ENCODE measurements at places on chromosomes 12 and 14.

GRCh38 chr14:67371247-67372148, 11.4 kb downstream of the EIF2S1 start:
- no peak for DNase-seq

DNA sequence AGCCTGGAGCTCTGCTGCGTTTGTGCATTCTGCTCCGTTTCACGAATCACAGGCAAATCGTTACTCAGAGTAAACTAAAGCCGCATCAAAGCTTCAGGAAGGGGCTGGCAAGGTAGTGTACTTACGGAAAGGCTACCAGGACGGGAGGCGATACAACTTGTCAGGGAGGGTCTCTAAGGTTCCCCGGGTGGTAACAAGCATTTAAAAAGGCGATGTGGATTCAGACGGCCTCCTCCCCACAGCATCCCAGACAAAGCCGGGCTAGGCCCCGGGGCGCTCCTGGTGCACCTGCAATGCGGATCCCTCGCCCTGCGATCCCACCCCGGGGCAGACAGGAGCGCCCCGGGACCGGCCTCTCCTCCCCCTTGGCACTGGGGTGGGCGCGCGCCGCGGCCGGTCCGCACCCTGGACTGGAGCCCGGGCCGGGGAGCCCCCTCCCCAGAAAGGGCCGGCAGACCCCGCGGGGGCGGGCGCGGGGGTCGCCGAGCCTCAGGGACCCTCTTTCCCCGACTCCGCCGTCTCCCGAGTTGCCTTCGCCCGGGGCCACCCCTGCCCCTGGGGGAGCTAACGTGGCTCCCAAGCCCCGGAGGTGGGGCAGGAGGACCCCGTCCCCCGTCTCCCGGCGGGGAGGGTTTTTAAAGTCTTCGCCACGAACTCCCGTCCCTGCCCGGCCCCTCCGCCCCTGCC, 718 bp downstream of the CCDC92 start:
- DNase-seq, result no peak

DNA sequence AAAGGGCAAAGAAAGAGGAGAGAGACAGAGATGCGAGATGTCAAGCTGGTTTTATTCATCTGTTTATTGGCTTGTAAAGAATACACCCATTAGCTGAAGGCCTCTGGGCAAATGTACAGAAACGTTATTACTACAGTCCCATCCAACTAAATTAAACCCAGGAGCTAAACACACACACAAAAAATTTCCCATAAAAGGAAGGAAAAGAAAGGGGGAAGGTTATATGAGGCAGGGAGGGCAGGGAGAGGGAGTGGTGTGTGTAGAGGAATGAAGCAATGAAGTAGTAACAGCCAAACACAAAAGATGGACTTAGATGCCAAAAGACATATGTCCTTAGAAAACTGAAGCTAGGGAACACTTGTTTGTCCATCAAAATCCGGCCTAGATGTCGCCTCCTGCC, 3.1 kb upstream of the MFAP5 start:
- no peak for DNase-seq

GRCh38 chr14:75823334-75823733, 158.5 kb downstream of the TGFB3 start:
- DNase-seq, result no peak

GRCh38 chr14:60317609-60318008, 68.6 kb downstream of the PPM1A start:
- DNase-seq, result no peak

DNA sequence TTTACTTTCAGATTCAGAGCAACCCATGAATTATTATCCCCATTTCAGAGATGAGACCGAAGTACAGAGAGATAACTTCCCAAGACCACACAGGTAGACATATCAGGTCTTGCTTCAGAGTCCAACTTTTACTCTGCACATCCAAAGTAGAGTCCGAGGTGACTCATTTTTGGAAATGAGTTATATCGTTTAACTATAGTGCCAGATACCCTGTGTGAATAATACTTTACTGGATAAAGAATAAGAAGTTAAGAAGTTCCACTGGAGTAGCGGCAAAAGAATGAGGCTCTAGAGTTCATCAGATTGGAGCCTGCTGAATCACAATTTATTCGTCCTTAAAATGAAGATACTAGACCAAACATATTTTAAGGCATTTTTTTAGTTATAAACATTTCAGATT, 124.7 kb downstream of the EPS8 start:
- no peak for DNase-seq

- DNase-seq, result no peak
These were observed 71.1 kb upstream of the NUDT4 start for GRCh38 chr12:93306636-93307035.

- no peak for DNase-seq
These were observed 16.6 kb downstream of the SSH1 start for GRCh38 chr12:108840605-108841332.

- DNase-seq, result no peak
These were observed 13.5 kb downstream of the HAL start for GRCh38 chr12:95982602-95983001.

DNA sequence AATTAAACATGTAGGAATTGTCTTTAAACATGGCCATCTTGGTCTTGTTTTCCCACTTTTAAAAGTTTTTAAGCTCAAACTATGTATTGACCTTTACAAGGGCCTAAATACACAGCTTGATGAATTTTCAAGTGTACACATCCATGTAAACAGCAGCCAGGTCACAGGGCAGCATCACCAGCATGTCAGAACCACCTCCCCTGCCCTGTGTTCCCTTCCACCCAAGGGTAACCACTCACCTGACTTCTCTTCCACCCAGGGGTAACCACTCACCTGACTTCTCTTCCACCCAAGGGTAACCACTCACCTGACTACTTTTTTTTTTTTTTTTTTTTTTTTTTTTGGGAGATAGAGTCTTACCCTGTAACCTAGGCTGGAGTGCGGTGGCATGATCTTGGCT, 4.6 kb downstream of the FBXW8 start:
- DNase-seq, result no peak

DNA sequence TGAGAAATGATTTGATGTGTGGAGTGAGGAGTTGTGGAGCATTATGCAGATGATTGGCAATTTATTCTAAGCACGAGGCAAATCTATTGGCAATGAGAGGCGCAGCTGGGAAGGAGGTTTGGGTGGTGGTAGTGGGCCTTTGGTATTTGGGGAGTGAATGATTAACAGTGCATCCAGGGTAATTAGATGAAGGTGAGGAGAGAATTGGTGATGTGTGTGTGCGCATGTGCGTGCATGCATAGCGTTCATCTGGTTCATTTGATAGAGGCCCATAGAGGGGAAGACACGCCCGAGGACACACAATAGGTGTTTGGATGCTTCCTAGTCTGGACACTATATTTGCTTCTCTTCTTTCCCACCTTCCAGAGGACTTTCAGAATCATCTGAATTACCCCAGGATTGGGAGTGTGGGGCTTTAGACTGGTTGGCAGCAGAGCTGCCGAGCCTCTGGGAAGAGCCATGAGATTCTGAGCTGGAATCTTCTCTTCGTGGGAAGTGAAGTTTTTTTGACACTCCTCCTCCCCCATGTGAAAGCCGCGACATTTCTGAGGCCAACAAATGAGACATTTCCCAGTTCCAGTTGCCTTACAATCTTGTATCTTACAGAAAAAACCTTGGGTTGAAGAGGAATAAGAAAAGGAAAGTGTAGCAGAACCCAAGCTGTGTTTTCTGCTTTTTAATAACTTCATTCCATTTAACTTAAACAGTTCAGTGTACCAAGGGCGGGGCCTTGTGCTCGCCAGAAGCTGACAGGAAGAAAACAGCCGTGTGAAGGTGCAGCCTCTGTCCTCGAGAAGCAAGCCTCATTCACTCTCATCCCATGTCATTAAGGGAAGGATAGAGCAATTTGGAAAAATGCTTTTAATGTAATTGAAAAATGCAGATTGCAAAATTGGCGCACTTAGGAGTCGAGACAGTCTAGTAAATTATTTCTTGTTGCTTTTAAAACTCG, 65.2 kb downstream of the SLC25A47 start:
- DNase-seq, result no peak

GRCh38 chr12:115880238-115880637, 397.3 kb downstream of the MED13L start:
- DNase-seq, result no peak

GRCh38 chr14:70234066-70234950, 45.6 kb upstream of the SLC8A3 start:
- no peak for DNase-seq
